Naive thymus-derived CD4-positive, alpha-beta T cell (primary cell): ENCODE measurements at places on chromosomes 1 and 21. TPM values are rescaled to one million over a fixed set of nuclear protein-coding genes. Genes with fewer than 3 reads are reported as not detected.

GRCh38 chr1:152159144-152159543 is at the start of gene RPTN:
TSS of gene RPTN (minus strand) at chr1:152159228. CDS start at chr1:152157889, 1,339 bp downstream.
- no peak within 1 kb of the TSS for H3K4me3 ChIP-seq
- H3K36me3 ChIP-seq, result no peaks in the 10 kb centered on the region
- no peak for DNase-seq
- H3K4me1 ChIP-seq, result no peaks in the 10 kb centered on the region

DNA sequence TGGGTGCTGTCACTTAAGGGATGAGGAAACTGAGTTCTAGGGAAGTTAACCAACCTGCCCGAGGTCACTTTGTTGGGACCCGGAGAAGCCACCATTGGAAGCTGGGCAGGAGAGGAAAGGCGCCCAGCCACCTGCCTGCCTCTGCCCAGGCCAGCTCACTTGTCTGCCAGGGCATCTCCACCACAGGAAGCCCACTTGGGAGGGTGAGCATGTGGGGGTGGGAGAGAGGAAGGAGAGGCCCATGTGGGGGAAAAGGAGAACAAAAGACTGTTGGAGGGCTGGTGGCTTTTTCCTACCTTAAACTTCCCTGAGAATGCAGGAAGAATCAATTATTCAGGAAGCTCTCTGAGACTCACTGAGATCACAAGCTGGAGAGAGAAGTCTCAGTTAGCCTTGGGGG is 43.8 kb upstream of the SELENON start:
- H3K4me1 ChIP-seq, result no peaks in the 10 kb centered on the region
- H3K36me3 ChIP-seq, result peaks cover 73% of the 10 kb centered on the region
- DNase-seq, result no peak
- no peaks in the 10 kb centered on the region for H3K27me3 ChIP-seq

DNA sequence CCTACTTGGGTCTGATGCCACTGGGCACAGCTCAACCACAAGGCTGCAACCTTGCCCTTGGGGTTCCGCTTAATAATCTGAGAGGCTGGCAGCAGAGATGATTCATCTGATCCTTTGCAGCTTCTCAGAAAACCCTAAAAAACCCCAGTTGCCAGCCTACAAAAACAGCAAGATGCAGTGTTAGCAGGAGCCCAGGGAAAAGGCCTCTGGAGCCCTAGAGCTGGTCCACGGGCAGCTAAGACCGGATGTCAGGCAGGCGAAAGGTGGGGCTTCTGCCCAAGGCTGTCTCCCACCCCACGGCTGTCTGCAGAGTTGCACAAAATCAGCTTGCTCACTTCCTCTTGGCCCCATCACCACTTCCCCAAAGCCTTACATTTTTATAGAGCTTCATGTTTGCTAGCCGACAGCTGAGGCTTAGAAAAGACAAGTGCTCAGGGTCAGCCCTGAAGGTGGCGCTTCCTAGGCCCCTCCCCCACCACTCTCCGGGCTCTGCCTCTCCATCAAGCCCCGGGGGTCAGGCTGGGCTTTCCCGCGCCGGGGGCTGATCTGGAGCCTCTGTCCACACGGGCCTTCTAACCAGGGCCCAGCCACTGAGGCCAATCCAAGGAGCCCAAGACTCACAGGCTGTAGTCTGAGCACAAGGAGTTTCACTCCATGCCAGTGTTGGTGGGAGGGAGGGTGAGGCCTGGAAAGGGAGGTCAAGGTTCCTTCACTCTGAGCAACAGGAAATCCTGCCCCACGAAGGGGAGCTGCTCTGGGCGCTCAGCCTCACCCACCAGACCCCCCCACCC is 4.2 kb upstream of the ADORA3 start:
- peak; percentile 35 for DNase-seq
- peak overlapping the region; percentile 53 for H3K4me3 ChIP-seq
- H3K36me3 ChIP-seq, result no peaks in the 10 kb centered on the region
- no peaks in the 10 kb centered on the region for H3K27me3 ChIP-seq
- H3K4me1 ChIP-seq, result peaks cover 83% of the 10 kb centered on the region

Gene BMP8B
- total RNA-seq, result 1.4 TPM

GRCh38 chr1:171913385-171913784 is 72.1 kb downstream of the DNM3 start:
- no peak overlapping the region for H3K27ac ChIP-seq
- H3K4me1 ChIP-seq, result no peaks in the 10 kb centered on the region
- H3K4me3 ChIP-seq, result no peak overlapping the region
- H3K36me3 ChIP-seq, result no peaks in the 10 kb centered on the region
- no peaks in the 10 kb centered on the region for H3K27me3 ChIP-seq
- DNase-seq, result no peak

Gene SV2A
- total RNA-seq, result 18.8 and 19.1 TPM in 2 replicates
